ENCODE measurements at places on chromosomes 2 and 18. TPM values are rescaled to one million over a fixed set of nuclear protein-coding genes. Genes with fewer than 3 reads are reported as not detected.

RBM45 gene
- 26.6 TPM for total RNA-seq

CNTNAP5 gene
- total RNA-seq: 32.9 TPM

- no peak for DNase-seq
Observed at GRCh38 chr2:186486651-186487647, 889 bp downstream of the ZC3H15 start.

GRCh38 chr2:118856978-118857676 is 9.7 kb upstream of the EN1 start:
- DNase-seq: no peak

- no peak for DNase-seq
Observed at GRCh38 chr2:162749994-162750393, 88.6 kb downstream of the KCNH7 start.

All from spinal cord (tissue), 10 donors.